NCI-H1436 treated with DMSO at 0.1 percent for 48 hours (cell line): ENCODE measurements at places on chromosomes 2 and 18.

- no peak for DNase-seq
Measured at GRCh38 chr2:14189929-14190328, 442.6 kb upstream of the LRATD1 start.

GRCh38 chr2:95347681-95348608 is 50.8 kb downstream of the KCNIP3 start:
- DNase-seq: no peak

- no peak for DNase-seq
Measured at GRCh38 chr18:80227472-80227871, 19.8 kb downstream of the PARD6G start.

GRCh38 chr2:75432761-75433361 is 127.9 kb downstream of the EVA1A start:
- DNase-seq: no peak

- no peak for DNase-seq
Measured at GRCh38 chr2:201126308-201127151, 10.6 kb downstream of the CFLAR start.

- DNase-seq: no peak
Measured at GRCh38 chr2:37300146-37300545, 24.5 kb downstream of the PRKD3 start.

- no peak for DNase-seq
Measured at GRCh38 chr18:9101730-9102507, 580 bp upstream of the NDUFV2 start.

DNA sequence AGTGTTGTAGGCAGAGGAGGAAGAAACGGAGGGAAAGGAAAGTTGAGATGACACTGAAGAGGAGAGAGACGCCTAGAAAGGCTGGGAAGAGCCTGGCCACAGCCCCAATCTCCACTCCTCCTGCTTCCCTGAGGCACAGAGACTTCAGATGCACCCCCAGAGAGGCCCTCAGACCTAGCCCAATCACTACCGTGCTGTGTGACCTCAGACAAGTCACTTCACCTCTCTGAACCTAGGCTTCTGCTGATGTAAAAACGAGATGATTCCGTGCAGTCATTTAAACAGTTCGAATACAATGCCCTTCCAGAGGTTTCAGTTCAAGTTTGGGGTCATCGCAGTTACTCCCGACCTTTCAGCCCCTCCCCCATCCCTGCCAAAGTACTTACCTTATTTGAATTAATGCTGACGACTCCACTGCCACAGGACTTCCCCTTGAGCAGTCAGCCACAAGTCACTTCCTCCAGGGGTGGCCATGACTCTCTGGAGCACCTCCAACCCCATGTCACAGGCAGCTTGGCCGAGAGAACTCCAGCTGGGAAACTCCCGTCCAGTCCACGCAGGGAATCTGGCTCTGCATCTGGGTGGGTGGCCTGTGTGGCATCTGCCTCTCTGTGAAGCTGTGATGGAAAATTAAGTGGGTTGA is 105.2 kb upstream of the ID2 start:
- no peak for DNase-seq

GRCh38 chr2:48939232-48939631 is 183.7 kb upstream of the LHCGR start:
- no peak for DNase-seq

- DNase-seq: no peak
Measured at GRCh38 chr2:150109912-150110311, 377.6 kb downstream of the RND3 start.

GRCh38 chr2:148279216-148279615 is 258.3 kb downstream of the MBD5 start:
- DNase-seq: no peak

GRCh38 chr2:128169497-128169896 is 78.5 kb downstream of the UGGT1 start:
- DNase-seq: no peak

GRCh38 chr2:191821078-191821477 is 25.8 kb downstream of the CAVIN2 start:
- DNase-seq: no peak

DNA sequence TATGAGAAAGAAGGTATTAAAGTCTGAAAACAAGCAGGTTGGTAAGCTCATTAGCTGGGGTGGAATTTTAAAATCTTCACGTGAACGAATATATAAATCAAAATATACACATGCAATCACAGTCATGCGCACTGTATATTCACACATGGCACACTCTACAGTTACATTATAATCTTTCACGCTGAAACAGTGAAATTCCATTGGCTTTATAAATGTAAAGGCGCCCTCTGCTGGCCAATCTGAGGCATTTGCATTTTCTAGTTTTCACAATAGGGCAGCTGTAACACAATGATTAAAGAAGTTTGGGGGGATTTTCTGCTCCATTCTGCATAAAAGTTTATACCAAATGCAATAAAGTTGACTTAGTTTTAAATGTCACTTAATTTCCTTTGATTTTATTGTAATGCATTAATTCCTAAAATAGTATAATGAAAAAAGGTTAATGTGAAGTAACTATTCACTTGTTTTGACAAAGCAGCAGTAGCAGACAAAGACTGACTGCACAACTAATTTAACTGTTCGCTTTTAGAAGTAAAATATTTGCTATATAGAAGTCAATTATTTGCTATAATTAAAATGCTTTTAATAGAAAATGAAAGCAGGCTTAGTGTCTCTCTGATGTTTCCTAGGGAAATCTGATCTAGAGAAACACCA is 17.2 kb downstream of the IFIH1 start:
- peak; percentile 18 for DNase-seq

DNA sequence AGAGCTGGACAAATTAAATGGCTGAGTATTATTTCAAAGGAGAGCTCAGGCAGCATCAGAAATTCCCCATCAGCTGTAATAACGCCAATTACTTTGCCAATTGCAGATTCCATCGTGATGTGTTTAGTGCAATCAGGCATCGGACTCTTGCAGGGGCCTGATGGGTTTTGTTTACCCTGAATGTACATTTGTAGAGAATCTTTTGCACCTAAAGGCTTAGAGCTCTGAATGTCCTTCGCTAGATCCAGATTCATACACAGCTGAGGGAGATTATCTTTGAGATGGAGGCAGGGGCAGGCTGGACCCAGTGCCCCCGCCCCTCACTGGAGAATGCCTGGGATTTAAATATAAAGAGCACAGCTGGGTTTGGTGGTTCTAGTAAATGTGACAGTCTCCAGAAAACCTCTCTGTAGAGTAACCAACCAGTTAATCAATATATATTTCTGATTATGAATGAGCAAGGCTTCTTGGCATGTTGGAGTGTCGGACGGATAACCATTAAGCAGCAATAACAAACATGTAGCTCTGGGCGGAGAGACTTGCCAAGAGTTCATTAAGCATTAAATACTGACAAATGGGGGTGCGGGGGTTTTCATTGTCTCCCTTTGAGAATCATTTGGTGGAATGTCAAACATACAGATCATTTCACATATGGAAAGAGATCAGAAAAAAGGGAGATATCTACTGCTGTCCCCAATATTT is 200.9 kb downstream of the SETBP1 start:
- no peak for DNase-seq

GRCh38 chr2:123453046-123453700 is 571.9 kb upstream of the CNTNAP5 start:
- DNase-seq: no peak

DNA sequence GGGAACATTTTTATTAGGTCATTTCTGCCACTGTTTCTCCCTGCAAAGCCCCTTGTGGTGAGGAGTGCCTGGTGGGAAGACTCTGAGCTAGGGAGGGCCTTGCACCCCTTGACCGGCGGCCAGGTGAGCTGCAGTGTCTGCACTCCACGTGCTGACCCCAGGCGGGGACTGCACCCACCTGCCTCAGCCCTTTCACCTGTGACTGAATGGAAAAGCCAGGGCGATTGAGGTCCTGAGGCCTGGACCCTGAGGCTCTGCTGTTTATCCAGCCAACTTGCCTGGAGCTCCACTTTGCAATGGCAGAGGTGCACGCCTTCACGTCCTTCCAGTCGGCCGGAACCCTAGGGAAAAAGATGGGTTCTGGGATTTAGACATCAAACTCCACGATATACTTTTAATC is 53.1 kb downstream of the TMEM18 start:
- DNase-seq: no peak

- no peak for DNase-seq
Measured at GRCh38 chr18:65751155-65752085, 608 bp downstream of the CDH7 start.

GRCh38 chr2:228507231-228507824 is 325.8 kb upstream of the SPHKAP start:
- DNase-seq: no peak

DNA sequence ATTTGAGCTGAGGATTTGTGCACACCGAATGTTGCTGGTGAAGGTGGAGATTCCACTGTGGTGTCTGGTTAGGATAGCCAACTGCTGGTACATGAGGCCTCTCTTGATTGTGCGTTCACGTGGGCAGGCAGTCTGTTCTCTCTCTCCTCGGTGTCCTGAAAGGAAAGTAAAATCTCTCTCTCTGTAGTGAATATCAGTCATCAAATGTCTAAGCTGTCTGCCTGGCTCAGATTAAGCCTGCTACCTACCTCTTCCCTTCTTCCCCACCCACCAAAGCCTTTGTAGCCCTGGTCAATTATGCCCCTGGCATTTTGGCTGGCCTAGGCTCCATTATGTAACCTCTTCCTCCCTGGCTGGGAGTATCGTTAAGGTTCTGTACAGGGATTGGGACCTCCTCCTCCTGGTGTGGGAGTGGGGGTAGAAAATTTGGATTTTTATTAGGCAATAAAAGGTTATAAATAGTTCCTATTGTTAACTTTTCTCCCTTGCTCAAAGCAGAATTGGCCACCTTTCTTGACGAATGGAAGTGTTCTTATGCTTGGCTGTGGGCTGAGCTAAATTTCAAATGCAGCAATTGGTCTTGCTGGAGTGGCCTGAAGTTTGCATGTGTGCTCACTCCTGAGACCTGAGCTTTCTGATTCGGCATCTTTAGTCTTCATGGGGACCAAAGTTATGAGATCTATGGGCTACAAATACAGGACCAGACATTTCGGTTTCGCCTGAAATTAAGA is 148.8 kb downstream of the WDSUB1 start:
- no peak for DNase-seq
